ENCODE measurements at places on chromosomes 7 and 10. TPM values are rescaled to one million over a fixed set of nuclear protein-coding genes. Genes with fewer than 3 reads are reported as not detected.

Gene ATRNL1
- total RNA-seq, result not detected

Gene BAMBI
- 21.2 TPM for total RNA-seq

Gene SPDYE8
- not detected for total RNA-seq

Gene ZNHIT1
- total RNA-seq, result 63.9 TPM

Gene RASSF4
- total RNA-seq, result 0.22 TPM

Gene TSPAN14
- 46.9 TPM for total RNA-seq

Gene HOXA4
- total RNA-seq, result 2.6 TPM

Gene MBL2
- total RNA-seq, result not detected

Gene FAM221A
- total RNA-seq, result 0.44 TPM

Gene HGF
- total RNA-seq, result not detected

Gene NPFFR1
- total RNA-seq, result not detected

Gene PTPN12
- total RNA-seq, result 105 TPM

Gene CNPY1
- not detected for total RNA-seq

Gene CTAGE4
- 26.0 TPM for total RNA-seq

Gene SCART1
- 1.3 TPM for total RNA-seq

Gene NKX2-3
- total RNA-seq, result not detected

Gene NXPH1
- total RNA-seq, result not detected

Gene ACTR3C
- total RNA-seq, result 3.6 TPM

Gene PAPOLB
- total RNA-seq, result not detected

Gene C10orf67
- 0.21 TPM for total RNA-seq

Gene OR6V1
- total RNA-seq, result not detected

Gene PCDH15
- not detected for total RNA-seq

Gene GNAT3
- not detected for total RNA-seq

Gene MACC1
- 0.14 TPM for total RNA-seq

Gene PDK4
- total RNA-seq, result 1.3 TPM

Gene STK32C
- total RNA-seq, result 20.7 TPM

Gene PDZD7
- 0.58 TPM for total RNA-seq

Gene FXYD4
- total RNA-seq, result not detected

Gene CYP51A1
- 124 TPM for total RNA-seq

Gene ANXA7
- total RNA-seq, result 161 TPM

Gene EPDR1
- not detected for total RNA-seq

Gene TBC1D12
- 5.4 TPM for total RNA-seq

Gene GATA3
- total RNA-seq, result 13.1 TPM

Gene MALRD1
- not detected for total RNA-seq

Gene GRM3
- total RNA-seq, result not detected

Gene MSMB
- not detected for total RNA-seq

Gene HABP2
- not detected for total RNA-seq

Gene CARD11
- total RNA-seq, result not detected

Gene ELN
- total RNA-seq, result not detected

Gene AS3MT
- total RNA-seq, result 0.25 TPM

Gene HOXA11
- total RNA-seq, result 0.84 TPM

Gene CALY
- total RNA-seq, result not detected

Gene OR6B1
- total RNA-seq, result not detected

Gene ANKRD22
- not detected for total RNA-seq
